Cardiac septum (tissue), 1 donor: ENCODE measurements at places on chromosomes 2 and 18. TPM values are rescaled to one million over a fixed set of nuclear protein-coding genes. Genes with fewer than 3 reads are reported as not detected.

CYP27C1 gene
- not detected for total RNA-seq

DNA sequence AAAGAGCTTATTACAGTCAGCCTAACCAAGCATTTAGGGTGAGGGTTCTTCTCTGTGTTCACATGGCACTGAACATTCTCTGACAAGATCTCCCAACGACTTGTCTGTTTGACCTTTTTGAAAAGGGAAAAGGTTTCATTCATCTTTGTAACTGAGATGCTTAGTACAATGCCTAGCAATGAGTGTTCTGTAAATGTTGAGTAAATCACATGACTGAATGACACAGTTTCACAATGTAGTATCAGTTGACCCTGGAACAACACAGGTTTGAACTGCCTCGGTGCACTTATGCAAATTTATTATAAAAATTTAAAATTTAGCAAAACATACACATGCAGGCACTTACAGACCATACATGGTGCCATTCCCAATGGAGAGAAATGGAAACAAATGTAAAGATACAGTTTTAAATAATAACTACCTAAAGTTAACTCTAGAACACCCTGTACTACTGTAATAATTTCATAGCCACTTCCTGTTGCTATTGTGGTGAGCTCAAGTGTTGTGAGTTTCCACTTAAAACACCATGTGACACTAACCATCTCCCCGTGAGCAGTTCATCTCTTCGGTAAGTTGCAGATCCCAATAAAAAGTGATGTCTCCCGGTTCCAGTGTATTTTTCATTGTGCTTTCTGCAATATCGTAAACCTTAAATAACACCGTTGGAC, 34.1 kb upstream of the VWC2L start:
- DNase-seq, result no peak

GRCh38 chr18:79523206-79523735, 127.5 kb downstream of the NFATC1 start:
- no peak for DNase-seq

GPR39 gene
- not detected for total RNA-seq

CERKL gene
- 0.11 TPM for total RNA-seq
